ENCODE measurements at places on chromosomes 3 and 15.

GRCh38 chr3:33089515-33089914, 7.4 kb downstream of the GLB1 start:
- DNase-seq, result no peak

DNA sequence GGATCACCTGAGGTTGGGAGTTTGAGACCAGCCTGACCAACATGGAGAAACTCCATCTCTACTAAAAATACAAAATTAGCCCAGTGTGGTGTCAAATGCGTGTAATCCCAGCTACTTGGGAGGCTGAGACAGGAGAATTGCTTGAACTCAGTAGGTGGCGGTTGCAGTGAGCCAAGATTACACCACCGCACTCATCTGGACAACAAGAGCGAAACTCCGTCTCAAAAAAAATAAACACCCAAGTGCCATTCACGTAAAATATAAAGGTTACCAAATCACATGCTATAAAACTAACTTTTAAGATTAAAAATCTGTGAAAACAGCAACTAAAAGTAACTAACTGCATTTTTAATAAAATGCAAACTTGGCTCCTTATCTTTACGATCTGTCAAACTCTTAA, 8.9 kb downstream of the TRIM59 start:
- no peak for DNase-seq

GRCh38 chr3:125356140-125357026, 18.7 kb downstream of the ZNF148 start:
- no peak for DNase-seq

DNA sequence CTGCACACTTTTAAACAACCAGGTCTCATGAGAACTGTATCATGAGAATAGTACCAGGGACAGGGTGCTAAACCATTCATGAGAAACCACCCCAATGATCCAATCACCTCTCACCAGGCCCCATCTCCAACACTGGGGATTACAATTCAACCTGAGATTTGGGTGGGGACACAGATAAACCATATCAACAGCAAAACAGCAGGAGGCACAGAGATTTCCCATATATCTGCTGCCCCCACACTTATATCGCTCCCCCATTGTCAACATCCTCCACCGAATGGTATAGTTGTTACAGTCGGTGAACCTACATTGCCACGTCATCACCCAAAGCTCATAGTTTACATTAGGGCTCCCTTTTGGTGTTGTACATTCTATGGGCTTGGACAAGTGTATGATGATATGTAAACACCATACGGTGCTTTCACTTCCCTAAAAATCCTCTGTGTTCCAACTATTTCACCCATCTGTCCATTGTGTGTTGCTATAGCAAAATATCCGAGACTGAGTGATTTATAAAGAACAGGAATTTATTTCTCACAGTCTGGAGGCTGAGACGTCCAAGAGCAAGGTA, 224.8 kb downstream of the FAM43A start:
- DNase-seq, result no peak

DNA sequence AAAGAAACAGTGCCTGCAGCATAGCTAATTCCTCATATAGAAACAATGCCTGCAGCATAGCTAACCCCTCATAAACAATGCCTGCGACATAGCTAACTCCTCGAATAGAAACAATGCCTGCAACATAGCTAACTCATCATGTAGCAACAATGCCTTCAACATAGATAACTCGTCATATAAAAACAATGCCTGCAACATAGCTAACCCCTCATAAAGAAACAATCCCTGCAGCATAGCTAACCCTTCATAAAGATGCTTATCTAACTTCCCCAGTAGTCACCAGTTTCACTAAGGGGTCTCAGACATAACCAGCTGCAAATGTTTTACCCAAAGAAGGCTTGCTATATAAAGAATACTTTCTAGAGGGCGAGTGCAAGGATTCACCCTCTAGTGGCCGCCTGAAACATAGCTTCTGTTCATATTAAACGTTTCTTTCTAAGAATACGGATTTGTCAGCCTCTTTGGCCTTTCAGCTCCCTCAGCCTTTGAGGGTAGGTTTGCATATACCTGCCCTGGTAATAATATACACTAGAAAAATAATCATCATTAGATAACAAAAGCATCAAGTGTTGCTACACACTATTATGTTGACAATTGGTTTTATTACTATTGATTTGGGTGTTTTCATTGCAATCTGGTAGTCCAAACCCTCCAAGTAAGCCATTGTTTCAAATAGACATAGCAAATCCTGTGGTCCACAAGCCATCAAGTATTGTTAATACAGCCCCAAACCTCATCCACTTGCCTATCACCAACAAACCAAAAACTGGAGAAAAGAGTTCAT, 44.4 kb upstream of the FAN1 start:
- DNase-seq, result no peak

- DNase-seq, result no peak
These were observed 1.2 kb upstream of the HGD start for GRCh38 chr3:120683213-120683612.

DNA sequence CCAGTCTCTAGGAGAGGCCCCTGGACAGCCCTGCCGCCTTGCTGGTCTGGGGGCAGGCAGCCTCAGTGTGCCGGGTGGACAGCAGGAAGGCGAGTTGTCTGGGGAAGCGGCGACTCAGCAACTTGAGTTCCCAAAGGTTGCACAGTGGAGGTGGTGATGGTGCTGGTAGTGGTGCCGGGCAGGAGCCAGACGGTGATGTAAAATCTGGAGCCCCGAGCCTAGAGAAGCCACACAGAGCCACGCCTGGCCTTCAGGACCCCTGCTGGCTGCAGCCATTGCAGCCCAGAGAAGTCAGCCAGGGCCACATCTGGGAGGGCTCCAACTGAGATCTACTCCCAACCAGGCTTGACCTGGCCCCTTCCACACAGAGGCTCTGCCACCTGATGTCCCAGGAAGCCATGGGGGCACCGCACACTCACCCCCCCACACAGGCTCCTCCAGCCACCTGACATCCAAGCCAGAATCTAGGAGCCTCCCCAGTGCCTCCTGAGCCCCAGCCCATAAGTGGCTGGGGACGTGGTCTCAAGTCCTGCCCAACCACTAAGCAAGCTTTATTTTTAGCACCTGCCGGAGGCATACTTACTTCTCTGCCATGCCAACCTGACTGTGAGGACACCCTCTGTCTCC, 8.8 kb downstream of the C3orf22 start:
- no peak for DNase-seq

- no peak for DNase-seq
These were observed 52.3 kb downstream of the PTPRG start for GRCh38 chr3:61613666-61614065.

GRCh38 chr3:57958642-57959422, 49.4 kb upstream of the FLNB start:
- DNase-seq, result no peak
